Fibroblast of skin of scalp (primary cell): ENCODE measurements at places on chromosomes 5 and 9.
A peak's percentile ranks its signal among the peaks of the same experiment; 100 is the strongest.

DNA sequence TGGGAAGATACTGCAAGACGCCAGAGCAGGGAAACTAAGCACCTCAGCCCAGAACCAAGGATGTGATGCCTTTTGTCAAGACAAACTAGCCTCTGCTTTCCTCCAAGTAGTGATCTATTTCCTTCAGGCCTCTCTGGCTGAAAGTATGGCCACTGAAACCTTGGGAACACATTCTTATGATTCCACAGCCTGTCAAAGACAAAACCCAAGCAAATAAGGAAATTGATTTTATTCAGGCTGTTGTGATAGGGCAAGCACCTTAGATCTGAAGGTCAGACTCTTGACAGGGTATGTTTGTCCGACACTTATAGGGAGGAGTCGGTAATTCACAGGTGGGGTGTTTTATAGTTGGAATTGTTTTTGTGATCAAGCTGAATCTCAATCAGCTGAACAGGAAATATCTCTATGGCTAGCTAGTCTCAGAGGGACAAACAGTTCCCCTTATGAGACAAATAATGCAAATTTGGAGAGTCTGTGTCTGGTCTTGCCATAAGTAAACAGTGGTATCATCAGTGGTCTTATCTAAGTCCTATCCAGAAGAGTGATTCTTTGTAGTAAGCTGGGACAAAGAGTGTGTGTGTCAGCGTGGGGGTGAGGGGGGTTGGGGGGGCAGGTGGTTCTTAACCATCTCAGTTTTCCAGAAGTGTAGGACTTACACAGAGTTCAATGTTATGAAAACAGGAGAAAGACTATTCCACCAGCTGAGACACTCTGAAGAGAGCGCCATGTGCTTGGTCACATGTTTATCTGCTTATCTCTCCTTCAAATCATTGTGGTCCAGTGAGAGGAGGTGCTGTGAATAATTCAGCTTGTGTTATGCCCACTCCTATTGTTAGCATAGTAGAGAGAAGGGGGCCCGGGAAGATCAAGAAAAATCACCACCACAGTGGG, 6.7 kb upstream of the ZCCHC10 start:
- DNase-seq = no peak

DNA sequence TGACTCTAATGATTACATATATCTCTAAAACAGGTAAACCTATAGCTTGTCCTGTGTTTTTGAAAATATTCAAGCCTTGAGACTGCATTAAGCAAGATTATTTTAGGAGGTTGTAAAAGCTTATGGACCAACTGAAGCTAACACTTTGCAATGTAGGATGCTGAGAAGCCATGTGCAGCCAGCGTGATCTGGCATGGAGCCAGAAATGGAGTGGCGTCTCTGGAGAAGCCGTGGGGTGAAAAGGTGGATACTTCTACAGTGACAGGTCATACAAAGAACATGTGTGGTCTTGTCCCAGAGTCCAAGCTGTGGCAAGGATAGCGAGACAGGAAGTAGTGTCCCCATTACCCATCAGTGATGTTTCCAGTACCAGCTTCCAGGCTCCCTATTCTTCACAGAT, 100.8 kb upstream of the CD180 start:
- no peak for DNase-seq

DNA sequence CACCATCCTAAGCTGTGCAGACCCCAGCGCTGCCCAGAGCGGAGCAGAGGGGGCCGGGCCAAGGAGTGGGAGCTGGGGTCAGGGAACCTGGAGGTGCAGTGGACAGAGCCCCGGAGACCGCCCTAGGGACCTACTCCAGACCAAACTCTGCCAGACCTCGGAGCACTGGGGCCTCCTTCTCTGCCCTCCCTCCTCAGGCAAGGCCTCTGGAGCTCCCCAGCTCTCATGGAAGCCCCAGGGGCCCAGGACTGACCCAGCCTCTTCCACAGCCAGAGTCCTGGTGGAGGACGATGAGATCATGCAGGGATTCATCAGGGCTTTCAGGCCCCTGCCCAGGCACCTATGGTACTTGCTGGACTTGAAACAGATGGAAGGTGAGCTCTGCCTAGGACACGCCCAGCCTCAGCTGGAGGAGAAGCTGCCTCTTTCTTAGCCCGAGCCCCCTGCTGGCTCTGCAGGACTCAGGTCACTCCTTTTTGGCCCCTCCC, 3.6 kb downstream of the PAEP start:
- DNase-seq = no peak

DNA sequence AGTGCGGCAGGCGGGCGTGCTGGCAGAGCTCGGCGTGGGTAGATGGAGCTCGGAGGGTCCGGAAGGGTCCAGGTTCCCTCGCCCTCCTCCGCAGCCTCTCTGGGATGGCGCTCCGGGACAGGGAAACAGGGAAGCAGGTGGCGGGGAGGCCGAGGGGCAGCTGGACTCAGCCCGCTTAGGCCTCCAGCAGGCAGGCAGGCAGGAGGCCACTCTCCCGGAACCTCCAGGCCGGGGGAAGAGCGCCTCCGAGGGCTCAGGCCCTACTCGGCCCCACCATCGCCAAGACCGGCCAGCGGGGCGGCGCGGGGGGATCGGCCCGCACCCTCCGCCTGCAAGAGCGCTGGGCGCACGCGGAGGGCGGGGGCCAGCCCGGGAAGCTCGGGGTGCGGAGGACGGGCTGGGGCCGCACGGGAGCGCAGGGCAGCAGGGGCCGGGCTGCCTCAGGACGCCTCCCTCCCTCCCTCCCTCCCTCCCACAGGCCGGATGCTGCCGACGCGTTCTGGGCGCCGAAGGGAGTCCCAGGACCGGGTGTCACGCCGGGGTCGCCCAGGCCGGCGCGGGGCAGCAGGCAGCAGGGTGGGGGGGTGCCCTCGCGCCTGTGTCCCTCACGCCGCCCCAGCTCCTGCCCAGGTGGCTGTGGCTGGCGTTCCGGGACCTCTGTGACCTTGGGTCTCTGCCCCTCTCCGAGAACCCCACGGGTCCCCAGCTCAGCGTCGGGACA, 977 bp downstream of the MGAT4B start:
- peak; percentile 32 for DNase-seq

GRCh38 chr5:135236228-135236907, 162.7 kb downstream of the MACROH2A1 start:
- no peak for DNase-seq

DNA sequence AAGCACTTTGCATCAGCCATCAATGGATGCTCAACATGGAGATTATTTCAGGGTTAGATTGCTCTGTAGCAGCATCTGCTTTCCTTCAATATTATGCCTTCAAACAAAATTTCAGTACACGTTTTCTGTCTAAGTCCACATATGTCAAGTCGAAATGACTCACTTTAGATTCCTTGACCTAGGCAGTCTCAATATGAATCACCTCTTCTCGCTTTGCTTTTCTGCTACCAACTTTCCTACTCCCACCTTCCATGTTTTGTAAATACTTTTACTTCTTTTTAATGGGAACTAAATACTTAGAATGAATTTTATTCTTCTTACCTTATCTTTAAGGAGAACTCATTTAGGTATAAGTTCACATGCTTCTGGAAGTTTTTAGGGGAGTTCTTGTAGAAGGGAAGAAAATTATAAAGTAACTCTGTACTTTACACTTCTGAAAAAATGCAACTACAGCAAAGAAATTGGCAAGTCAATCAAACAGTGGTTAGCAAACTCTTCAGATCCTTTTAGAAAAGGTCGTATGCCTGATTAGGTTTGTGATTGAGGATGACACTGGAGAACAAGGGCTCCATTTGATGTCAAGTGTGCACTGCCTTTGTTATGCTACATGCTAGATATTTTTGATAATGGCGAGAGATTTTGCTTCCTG, 478.5 kb upstream of the SMARCA2 start:
- no peak for DNase-seq

GRCh38 chr9:2132484-2133082, 117.4 kb downstream of the SMARCA2 start:
- DNase-seq = peak; percentile 58

- DNase-seq = peak; percentile 39
These were observed 582.7 kb downstream of the DTWD2 start for GRCh38 chr5:118405650-118406061.

- no peak for DNase-seq
These were observed 6.8 kb downstream of the TTC39B start for GRCh38 chr9:15300218-15300617.

GRCh38 chr5:168216989-168217388, 74.5 kb upstream of the WWC1 start:
- DNase-seq = no peak

DNA sequence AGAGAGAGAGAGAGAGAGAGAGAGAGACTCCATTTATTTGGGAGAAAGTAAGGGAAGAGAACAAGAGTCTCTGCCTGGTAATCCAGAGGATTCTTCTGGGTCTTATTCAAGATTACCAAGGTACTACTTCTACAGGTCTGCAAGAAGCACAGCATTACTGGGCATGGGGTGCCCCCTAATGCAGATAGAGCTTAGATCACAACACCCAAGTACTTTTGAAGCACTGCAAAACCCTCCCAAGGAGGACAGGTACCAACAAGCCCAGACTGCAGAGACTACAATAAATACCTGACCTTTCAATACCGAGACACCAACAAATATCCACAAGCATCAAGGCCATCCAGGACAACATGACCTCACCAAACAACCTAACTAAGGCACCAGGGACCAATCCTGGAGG, 94.7 kb upstream of the PHF24 start:
- no peak for DNase-seq

DNA sequence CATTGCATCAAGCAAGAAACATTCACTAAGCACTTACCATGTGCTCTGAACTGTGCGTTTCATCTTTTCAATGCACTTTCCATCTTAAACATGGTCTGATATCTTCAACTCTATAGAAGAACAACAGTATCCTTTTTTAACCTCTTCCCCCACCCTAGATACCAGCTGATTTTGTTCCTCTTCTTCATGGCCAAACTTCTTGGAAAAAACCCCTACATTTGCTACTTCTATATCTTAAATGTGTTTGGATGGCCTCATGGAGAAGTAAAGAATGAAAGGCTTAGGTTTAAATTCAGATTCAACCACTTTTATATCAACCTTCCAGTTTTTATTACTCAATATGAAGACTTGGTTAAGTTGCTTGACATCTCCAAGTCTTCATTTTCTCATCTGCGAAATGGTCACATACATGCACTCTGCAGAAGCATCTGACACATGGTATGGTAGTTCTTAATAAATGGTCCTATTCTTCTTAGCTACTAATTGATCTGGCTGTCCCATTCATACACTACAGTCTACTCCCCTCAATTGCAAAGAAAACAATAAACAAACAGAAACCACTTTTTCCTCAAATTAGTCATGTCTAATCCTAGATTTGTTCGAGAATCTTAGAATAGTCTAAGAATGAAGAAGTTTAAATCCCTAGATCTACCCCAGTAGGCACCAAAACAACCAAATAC, 59.4 kb downstream of the FYB1 start:
- DNase-seq = no peak

- peak; percentile 47 for DNase-seq
These were observed 38.4 kb upstream of the PLEKHG4B start for GRCh38 chr5:53381-54174.

- DNase-seq = peak; percentile 59
These were observed 138.1 kb upstream of the HMHB1 start for GRCh38 chr5:143673676-143674468.

- peak; percentile 43 for DNase-seq
These were observed 199.2 kb downstream of the FAM170A start for GRCh38 chr5:119828541-119828940.

DNA sequence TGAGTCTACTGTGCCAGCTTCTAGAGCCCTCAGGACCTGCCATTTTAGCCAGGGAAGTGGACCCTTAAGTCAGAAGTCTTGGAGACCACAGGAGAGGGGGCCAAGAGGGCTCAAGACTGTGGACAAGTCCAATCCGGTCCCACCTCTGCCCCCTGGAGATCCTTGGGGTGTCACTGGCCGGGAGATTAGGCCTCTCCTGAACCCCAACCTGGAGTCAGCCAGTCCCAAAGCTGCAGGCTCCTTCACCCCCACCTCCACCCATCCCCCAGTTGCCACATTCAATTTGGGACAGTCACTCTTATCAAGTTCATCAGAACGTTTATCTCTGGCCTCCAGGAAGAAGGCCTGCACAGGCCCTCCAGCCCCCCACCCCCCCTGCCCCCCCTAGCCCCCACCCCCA, 290 bp downstream of the SLC23A1 start:
- DNase-seq = no peak
